ENCODE measurements at places on chromosomes 4 and X.

DNA sequence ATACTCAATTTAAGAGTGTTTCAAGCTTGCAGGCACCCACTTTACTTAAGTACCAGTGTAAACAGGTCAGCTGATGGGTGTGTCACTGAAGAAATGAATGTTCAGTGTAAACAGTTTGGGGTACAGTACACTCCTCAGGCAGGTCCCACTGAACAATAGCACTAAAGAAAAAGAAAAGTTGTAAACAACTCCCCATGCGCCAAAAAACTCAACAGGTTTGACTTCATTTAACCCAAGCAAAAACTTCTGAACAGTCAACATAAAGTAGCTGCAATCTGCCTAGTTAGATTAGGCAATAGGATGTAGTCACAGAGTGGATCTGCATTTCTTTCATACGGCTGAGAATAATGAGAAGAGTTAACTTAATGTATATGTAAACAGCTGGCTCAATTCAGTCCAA, 93.2 kb downstream of the FAM13A start:
- no peak for DNase-seq

DNA sequence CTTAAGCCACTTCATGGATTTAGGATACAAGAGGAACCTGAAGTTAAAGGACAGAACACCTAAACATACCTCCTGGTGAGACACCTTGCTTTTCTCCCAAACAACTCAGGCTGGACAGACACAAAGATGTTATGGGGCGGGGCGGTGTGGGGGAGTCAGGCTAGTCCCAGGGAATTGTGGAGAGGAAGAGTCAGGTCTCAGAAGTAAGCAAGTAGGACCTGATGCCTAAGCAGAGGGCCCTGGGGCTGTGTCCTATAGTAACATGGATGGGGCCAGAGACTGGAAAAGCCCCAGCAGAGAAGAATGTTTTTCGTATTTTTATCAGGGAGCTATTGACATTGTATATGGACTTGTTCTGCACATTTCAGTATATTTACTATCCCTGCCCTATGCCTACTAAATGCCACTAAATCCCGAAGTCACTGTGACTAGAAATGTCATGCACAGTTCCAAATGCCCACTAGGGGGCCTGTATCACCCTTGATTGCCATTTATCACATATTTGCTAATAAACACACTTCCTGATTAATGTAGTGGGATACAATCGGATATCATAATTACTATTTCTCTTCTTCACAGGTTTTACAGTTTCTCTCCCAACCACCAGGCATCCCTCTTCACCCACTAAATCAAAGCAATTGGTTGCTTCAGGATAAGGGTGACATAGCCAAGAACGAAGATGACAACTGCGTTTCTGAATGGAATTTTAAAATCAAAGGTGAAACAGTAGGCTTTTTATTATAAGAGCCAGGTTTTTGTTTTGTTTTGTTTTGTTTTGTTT, 23.8 kb upstream of the ARHGAP10 start:
- DNase-seq, result no peak

GRCh38 chr4:54676658-54677057, 18.9 kb downstream of the KIT start:
- no peak for DNase-seq

DNA sequence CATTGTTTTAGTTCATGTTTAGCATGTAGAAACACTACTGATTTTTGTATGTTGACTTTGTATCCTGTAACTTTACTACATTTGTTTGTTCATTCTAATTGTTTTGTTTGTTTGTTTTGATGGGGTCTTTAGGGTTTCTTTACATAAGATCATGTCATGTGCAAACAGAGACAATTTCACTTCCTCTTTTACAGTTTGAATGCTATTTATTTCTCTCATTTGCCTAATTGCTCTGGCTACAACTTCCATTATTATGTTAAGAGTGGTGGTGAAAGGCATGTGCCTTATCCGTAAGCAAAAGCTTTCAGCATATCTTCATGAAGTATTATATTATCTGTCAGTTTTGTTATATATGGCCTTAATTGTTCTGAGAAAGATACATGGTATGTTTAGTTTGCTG, 571.1 kb downstream of the PCDH7 start:
- no peak for DNase-seq

DNA sequence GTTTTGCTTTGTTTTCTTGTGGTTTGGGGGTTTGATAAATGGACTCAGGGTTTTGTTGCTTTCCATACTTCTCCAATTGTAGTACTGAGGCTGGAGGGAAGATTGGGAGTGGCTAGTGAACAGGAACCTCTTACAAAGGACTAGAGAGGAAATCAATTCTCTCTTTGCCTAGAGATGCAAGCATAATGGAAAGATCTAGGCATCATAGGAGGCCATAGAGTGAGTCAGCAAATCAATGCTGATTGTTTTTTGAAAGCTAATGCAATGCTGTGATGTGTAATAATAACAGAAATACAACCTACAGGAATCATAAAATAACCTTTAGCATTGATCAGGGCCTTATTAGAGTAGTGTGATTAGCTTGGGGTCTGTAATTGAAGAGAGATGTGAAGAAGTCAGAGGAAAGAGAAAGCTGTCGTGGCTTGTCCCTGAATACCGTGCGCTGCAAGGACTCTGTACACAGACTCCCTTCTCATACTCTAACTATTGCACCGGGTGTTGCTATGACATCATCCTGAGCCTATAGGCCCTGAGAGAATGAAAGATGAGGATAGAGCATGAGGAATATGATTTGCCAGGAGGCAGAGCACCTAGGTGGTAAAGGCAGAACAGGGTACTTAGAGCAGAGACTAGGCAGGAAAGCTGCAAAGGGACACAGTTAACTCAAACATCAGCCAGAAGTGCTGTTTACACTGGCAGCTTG, 29.3 kb upstream of the GPR101 start:
- no peak for DNase-seq

DNA sequence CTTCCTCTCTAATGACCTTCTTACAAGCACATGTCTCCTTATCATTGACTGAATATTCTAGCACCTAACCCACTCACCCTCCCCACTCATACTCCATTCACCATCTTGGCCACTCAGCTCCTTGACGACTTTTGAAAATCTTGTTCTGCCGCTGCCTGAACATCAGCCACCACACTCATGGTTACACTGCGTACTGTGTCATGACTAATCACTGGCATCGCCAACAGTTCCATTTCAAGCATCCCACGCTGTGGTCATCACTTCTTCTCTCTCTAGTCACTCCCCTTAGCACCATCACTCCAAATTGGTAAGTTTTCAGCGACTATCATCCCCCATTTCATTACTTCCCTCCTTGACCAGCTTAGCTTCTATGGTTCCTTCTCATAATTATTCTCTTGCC, 352.8 kb downstream of the MAPK10 start:
- DNase-seq, result no peak

DNA sequence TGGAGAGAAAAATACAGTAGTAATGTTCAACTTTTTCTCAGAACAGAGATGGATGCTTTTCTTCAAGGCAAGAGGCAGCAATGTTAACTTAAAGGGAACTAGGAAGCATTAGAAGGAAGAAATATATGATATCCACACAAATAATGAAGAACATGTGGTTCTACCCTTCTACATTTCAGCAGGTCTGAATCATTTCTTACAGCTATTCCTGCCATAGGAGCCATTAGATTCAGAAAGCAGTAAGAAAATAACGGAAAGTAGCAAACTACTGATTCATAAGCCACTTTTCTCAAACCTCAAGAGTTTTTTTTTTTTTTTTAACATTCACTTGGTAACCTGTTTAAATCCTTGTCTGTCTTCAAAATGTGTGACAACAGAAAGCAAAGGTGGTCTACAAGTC, 1251.6 kb upstream of the AGA start:
- no peak for DNase-seq

GRCh38 chrX:24168807-24169206, 19.3 kb downstream of the ZFX start:
- DNase-seq, result no peak

DNA sequence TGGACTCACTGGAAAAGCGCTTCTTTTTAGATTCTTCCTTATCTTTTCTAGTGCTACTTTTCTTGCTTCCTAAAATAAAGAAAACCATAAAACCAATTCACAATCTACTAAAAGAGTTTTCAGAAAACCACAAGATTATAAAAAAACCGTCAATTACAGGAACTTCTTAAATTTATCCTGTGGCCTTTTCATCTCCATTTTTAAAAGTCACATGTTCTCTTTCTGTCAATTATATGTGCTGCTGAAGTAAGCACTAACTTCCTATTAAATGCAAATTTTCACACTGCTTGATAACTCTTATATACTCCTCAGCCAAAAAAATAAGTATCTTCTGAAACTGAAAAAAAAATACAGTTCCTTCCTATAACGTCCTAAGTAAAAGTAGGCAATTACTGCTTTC, 32.8 kb downstream of the CENPC start:
- DNase-seq, result no peak

DNA sequence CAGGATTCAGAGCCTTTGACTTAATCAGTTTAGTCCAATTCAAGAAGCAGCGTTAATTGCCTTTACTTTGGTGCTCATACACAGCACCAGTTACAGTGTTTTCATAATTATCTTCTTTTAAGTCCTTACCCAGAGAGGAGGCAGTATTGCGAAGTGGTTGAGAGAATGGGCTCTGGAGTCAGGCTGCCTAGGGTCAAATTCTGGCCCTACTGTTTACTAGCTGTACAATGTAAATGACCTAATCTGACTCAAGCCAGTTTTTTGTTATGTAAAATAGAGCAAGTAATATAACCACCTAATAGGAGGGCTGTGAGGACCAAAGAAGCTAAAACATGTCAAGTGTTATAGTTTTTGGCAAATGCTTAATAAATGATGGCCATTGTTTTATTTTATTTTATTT, 27.6 kb downstream of the WDR44 start:
- no peak for DNase-seq

DNA sequence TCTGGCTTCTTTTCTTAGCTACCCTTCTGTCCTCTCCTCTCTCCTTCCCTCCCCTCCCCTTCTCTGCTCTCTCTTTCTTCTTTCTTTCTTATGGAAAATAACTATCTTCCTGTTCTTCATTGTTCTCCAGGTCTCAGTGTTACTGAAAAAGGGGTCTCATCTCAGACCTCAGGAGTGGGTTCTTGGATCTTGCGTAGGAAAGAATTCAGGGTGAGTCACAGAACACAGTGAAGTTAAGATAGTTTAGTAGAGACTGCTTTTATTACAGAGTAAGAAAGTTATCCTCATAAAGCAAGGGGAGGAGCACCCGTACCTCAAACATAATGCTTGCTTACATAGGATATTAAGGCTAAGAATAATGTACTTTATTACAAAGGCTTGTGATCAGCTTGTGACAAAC, 31.8 kb upstream of the CWH43 start:
- no peak for DNase-seq

DNA sequence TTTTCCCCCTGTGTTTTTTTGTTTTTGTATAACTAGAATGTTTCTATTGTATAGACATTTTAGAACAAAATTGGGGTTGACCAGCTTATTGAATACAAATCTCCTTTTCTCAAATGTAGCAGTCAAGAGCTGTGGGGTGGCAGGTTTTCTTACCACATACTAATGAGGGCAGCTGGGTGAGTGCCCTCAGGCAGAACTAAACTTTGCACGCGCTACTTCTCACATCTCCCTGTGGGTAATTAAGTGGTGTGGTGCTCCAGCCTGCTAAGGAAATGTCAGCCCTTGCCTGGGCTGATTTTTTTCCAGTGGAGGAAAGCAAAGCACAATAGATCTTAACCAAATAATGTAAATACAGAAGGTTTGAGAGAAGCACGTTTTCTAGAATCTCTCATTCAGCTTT, 717.6 kb upstream of the TENM3 start:
- DNase-seq, result no peak

DNA sequence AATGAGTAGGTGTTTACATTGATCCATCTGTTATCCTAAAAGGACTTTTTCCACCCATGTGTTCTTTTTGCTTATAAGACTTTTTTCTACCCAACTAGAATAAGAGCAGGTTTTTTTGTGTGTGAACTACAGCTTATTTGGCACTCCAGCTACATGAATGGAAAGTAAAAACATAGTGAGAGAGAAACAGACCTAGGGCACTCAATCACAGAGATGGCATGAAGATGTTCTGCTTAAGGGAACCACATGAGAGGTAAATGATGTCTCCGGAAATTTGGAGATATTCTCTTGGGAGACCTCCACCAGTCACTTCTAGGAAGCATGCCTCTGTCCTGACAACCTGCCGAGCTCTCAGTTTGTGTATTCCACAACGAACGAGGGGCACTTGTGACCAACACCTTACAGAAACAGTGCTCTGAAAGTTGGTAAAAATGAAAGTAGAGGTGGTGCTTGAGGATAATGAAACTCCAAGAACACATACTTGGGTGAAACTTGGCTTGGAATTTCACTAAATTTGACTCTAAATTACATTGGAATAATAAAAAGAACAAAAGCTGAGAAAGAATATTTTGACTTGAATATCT, 788.4 kb upstream of the GALNTL6 start:
- DNase-seq, result no peak

DNA sequence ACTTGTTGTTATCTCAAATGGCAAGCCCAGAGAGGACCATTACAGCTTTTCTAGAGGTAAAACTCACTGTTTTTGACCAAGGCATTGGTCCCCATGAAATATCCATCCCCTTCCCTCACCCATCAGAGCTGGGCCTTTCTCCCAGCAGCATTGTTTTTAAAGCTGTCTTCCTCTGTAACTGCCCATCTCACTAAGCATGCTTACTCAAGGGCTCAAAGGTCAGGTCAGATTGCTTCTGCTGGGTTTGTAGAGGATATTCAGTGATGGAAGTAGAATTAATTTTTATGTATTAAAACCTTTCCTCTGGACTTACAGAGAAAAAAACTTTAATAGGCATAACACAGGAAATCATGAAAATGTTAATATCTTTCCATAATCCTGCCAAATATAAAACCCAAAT, 11.1 kb downstream of the TEX13A start:
- no peak for DNase-seq

DNA sequence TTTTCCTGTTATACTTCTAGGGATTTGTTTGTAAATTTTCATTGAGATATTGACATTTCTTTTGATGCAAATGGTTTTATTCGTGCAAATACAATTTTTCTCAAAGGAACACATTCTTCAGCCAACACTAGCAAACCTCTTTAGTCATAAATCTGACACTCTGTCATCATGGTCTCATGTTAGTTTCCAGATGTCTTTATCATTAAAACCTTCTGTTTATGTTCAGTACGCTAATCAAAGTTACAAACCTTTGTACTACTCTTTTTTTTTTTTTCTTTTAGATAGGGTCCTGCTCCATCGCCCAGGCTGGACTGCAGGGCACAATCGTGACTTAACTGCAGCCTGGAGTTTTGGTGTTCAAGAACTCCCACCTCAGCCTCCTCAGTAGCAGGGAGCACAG, 7.1 kb downstream of the SLC25A31 start:
- DNase-seq, result no peak

- no peak for DNase-seq
Observed at GRCh38 chrX:94288325-94288724, 614.3 kb downstream of the FAM133A start.
